Right cardiac atrium (tissue), 5 donors: ENCODE measurements at places on chromosomes 7 and 10.

DNA sequence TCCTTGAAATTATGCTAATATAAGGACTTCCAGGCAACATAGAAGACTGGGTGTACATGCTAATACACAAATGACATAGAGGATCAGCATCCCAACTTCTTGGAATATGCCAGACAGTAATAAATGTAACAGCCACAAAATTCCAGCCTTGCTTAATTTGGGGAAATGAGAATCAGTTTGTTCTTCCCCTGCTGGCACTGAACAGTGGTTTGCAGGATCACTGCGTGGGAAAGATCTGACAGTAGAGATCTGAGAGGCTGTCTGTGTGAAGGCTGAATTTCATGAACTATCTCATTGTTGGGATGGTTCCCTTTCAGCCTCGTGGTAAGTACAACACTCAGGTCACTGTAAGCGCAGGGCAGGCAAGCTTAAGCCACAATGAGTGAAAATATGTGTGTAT, 1078.0 kb downstream of the LRMDA start:
- no peak for DNase-seq

GRCh38 chr7:65974191-65974801, 7.7 kb downstream of the GUSB start:
- no peak for DNase-seq

GRCh38 chr10:8059191-8059936, 4.9 kb downstream of the GATA3 start:
- DNase-seq, result no peak

DNA sequence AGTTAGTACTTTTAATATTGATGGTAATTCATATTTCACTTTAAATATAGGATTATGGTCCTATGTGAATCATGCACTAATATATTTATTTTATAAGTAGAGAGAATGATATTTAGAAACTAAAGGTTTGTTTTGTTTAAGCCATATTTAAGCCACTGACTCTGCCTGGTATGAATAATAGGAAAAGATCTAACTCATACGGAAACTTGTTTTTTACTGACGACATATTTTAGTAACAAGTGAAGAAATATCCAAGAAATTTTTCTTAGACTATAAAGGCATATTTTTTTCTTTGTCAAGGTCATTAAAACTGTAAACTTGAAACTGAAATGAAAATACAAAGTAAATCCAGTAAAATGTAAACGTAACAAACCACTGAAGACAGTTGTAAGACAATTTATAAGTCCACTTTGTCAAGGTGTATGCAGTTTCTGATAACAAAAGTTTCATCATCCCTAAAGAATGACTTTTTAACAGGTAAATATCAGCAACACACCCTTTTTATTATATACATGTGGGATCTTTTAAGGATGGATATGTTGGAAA, 147.1 kb downstream of the PHF14 start:
- DNase-seq, result no peak

DNA sequence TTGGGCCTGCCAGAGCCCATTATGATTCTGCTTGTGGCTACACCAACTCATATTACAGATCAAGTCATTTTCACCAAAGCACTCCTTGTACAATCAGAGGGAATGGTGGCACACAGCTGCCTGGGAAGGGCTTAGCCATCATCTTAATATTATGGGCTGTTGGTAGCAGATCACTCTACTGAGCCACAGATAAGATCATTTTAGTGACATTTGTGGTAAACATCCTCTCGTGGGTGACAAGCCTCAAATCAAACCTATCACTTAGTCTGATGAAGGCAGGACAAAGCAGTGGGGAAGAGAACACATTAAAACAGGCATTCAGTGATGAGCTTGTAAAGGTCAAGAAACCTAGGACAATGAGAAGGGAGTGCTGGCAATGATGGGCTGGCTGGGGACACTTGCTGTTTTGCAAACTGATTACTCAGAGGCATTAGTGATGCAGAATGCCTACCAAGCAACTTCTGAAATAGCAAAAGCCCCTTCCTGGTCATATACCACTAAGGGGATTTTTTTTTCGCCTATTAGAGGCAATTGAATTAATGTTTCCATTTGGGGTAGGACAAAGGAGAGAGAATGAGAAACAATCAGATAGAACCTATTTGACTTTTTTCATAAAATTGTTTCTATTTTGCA, 137.5 kb upstream of the WDR11 start:
- DNase-seq, result no peak

GRCh38 chr7:37320140-37320847, 128.4 kb downstream of the ELMO1 start:
- DNase-seq, result no peak

DNA sequence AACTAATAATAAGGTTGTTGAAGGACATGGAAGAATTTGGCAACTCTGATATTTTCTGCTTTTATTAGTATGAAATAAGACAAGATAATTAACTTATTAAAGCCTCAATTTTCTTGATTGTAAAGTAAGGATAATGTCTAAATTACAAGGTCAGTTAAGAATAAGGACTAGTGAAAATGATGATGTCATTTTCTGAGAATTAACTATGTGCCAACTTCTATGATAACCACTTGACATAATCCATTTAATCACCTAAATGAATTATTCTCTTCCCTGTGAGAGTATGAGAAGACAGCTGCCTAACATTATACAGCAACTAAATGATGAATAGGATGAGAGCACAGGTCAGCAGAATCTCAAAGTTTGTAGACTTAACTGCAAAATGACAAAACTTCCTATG, 1153.4 kb upstream of the POT1 start:
- DNase-seq, result no peak

GRCh38 chr10:113056441-113057021, 106.5 kb downstream of the TCF7L2 start:
- DNase-seq, result no peak

DNA sequence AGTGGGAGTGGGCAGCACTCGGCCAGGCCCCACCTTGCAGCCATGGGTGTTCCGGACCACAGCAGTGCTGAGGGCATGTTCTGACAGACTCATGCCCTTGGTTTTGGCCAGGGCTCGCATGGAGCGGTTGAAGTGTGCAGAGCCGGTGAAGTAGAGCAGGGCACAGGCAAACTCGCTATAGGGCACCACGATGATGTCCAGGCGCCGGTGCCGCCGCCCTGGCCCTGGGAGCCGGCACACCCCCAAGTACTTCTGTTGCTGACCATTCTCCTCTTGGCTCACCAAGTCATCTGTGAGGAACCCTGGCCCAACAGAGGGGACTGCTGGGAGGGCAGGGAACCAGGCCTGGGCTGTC, 8.6 kb downstream of the POLL start:
- DNase-seq, result no peak

GRCh38 chr10:10397906-10398305, 619.8 kb upstream of the CELF2 start:
- no peak for DNase-seq

DNA sequence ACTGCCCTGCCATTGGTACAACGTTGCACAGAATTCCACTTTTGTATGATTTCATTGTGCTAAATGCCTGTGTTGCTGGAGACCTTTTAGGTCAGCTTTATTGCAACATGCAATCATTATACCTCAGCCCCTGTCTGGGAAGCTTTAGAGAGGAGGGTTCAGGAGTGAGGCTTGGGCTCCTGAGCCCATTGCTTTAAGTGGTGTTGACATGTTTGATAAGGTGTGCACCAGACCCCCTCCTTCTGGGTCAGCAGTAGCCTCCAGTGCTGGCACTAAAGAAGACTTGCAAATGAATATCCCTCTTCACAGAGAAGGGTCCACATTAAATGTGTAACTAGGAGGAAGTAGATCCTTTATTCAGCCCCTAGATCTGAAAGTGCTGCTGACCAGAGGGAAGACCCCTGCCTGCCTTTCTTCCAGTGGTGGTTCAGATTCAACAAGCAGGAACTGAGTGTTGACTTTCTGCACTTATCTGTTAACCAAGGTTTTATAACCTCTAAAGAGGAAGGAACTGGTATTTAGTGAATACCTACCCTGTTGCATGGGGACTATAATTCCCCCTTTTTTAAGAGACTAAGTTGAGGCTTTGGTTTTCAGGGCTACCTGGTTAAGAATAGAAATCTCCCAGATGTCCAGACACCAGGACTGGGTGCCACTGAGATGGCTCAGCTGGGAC, 369.4 kb upstream of the IGFBP3 start:
- DNase-seq, result no peak

DNA sequence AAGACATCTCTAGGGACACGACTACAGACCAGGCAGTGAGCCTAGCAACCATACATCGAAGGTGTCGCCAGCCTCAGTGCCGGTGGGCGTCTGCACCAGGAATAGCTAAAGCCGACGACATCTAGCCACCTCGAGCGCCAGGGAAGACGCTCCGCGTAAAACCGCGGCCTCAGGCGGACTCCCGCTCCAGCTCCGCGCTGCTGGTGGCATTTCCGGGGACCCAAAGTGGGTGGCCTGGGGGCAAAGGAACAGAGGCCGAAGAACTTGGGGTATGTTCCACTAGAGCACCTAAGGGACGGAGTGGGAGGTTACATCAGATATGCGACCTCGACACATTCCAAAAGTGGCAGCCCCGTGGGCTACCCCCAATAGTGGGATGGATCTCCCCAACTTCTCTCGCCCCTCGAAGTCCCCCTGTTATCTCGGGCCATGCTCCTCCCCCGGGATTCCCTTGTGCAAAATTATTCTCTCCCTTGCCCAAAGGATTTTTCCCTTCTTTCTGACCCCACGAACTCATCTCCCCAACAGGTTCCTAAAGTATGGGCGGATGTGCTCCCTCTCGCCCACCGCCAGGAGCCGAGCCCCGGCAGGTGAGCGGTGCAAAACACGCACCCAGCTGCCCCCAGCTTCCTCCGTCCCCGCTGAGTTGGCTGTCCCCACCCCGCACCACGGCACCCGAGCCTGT, 1.2 kb downstream of the KCNMA1 start:
- no peak for DNase-seq

- no peak for DNase-seq
These were observed 23.1 kb downstream of the MYO1G start for GRCh38 chr7:44955733-44956132.

GRCh38 chr7:101922631-101923601, 105.5 kb downstream of the CUX1 start:
- DNase-seq, result no peak

- DNase-seq, result no peak
These were observed 16.8 kb downstream of the CALU start for GRCh38 chr7:128755819-128756476.

- DNase-seq, result no peak
These were observed 20.5 kb downstream of the ZNF438 start for GRCh38 chr10:31011017-31011664.
